ENCODE measurements at places on chromosomes 3 and 15. TPM values are rescaled to one million over a fixed set of nuclear protein-coding genes. Genes with fewer than 3 reads are reported as not detected.

Gene NCKIPSD
- 20.2 TPM for total RNA-seq

Gene RBP2
- not detected for total RNA-seq

Gene RASSF1
- total RNA-seq: 37.2 TPM

Gene BRPF1
- total RNA-seq: 25.6 TPM

Measured in hair follicle dermal papilla cell (primary cell).